Mammary epithelial cell (primary cell): ENCODE measurements at places on chromosomes 4 and X.

GRCh38 chr4:142550965-142551364, 295.1 kb downstream of the INPP4B start:
- DNase-seq, result no peak

GRCh38 chr4:1578251-1578773, 105.8 kb downstream of the FAM53A start:
- no peak for DNase-seq

GRCh38 chr4:77021614-77022089, 54.1 kb downstream of the CCNI start:
- DNase-seq, result no peak

GRCh38 chr4:40466789-40467188, 131.7 kb downstream of the CHRNA9 start:
- no peak for DNase-seq

- no peak for DNase-seq
Measured at GRCh38 chr4:118390121-118390520, 37.3 kb upstream of the PRSS12 start.

DNA sequence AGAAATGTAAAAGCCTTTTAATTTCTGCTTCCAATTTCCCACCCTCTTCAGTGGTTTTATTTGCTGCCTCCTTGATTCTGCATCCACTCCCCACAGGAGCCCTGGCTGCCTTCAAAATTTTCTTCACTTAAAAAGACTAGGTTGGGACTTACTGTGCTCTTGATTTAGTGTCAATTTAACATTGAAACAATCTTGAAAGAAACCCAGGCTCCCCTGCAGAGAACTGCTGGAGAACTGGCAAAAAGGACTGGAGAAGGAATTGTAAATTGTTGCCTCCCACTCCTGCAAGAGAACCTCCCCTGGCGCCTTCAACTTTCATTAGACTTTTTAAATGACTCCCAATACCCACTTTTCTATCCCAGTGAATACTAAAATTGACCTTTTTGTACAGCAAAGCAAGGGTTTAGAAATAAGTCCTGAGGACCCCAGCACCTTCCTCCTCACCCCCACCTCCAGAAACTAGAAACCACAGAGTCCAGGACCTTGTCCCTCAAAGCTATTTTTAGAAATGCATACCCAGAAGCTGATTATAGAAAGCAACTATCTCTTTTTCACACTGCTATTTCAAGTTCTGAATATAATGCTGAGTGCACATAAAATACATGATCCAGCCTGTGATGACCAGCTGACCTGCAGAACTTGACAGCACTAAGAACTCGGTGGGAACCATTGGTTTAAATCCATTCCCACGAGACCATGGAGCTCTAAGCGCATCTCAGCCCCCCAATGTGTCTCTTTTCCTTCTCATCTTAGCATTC, 155.5 kb downstream of the INPP4B start:
- DNase-seq, result no peak
